ENCODE measurements at places on chromosomes 3 and 15. TPM values are rescaled to one million over a fixed set of nuclear protein-coding genes. Genes with fewer than 3 reads are reported as not detected.

- no peak for DNase-seq
Measured at GRCh38 chr3:77933926-77934325, 894.0 kb downstream of the ROBO2 start.

SLC22A14 gene
- under 0.01 TPM for total RNA-seq

NLGN1 gene
- 2.2 TPM for total RNA-seq

CHRNA7 gene
- 2.7 TPM for total RNA-seq

- DNase-seq = no peak
Measured at GRCh38 chr15:28927043-28927442, 41.3 kb downstream of the APBA2 start.

- DNase-seq = no peak
Measured at GRCh38 chr3:30664459-30664858, 58.1 kb downstream of the TGFBR2 start.

DNA sequence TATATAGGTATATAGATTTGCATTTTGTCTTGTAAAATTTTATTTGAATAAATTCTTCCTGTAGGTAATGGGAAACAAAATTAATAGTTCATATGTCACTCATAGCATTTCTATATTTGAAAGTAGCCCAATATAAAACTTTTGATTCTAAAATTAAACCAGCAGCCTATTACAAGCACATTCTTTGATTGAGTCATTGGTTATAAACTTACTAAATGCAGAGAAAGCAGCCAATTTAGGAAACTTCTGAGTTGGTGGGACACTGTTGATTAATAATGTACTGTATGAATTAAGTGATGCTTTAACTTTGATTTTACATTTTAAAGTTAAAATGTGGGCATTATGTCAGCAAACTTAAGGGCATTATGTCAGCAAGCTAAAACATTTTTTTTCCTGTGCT lies 34.5 kb downstream of the NR1D2 start:
- no peak for DNase-seq

FEZF2 gene
- not detected for total RNA-seq

ZNF80 gene
- total RNA-seq = not detected

DNA sequence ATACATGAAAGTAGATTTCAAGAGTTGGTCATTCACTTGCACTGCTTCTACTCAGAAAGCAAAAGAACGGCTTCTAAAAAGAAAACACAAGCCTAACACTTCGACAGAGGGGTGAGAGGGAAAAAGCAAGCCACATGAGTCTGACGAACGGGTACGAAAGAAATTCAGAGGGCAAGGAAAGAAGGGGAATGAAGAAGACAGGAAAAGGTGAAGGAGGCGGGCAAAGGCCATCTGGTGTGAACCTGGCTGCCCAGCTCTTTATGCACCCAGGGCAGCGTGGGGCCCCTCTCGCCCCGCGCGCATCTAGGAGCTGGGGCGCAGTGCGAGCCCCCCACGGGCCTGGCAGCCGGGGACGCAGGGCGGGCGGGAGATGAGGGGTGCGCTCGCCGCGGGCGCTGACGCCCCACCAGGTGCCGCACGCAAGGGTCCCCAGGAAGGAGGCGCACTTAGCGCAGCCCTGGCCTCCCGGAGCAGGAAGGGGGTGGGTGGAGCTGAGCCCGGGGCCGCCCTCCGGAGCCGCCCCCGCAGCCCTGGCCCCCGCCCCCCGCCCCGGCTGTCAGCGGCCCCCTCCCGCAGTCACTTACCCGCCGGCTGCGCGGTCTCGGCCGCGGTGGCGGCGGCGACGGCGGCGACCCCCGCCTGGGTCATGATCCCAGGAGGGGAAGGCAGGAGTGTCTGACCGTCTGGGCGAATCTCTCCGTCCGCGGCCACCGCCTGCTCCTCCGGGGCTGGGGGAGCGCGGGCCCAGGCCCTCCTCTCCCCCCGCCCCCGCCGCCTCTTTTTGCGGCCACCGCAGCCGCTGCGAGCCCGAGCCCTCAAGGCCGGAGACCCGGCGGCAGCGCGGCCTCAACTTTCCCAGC lies at the start of gene USF3:
USF3 (minus strand) TSS at position 857 of the 860 bp plus-strand sequence. CDS start 21,764 bp downstream, outside the sequence.
- peak; percentile 84 for DNase-seq

GRCh38 chr15:47732248-47732647 lies 14.9 kb downstream of the SEMA6D start:
- DNase-seq = no peak

GRCh38 chr15:93028632-93029213 lies 60.3 kb downstream of the RGMA start:
- no peak for DNase-seq

DNA sequence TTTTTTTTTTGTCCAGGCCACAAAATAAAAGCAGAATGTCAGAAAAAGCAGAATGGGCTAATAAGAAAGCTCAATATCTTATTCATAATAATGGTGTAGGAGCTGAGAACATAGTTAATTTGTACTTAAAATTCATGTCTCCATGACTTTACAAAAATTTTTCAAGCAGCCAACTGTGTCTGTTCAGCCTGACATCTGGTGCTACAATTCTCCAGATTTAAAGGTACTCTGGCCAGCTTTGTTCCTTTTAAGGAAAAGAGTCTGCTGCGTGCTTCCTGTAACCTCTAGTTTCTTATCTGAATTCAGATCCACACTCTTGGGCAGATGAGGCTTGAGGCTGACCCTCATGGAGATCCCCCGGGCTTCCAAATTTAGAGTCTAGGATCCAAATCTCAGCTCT lies 8.7 kb upstream of the RFX7 start:
- DNase-seq = no peak

GRCh38 chr3:113606539-113607218 lies 74.3 kb downstream of the SIDT1 start:
- no peak for DNase-seq

GOLGA8G gene
- not detected for total RNA-seq

SLMAP gene
- 23.7 TPM for total RNA-seq

GABRB3 gene
- 0.54 TPM for total RNA-seq

EIF2B5 gene
- total RNA-seq = 60.3 TPM

ADAMTS17 gene
- under 0.01 TPM for total RNA-seq

DNA sequence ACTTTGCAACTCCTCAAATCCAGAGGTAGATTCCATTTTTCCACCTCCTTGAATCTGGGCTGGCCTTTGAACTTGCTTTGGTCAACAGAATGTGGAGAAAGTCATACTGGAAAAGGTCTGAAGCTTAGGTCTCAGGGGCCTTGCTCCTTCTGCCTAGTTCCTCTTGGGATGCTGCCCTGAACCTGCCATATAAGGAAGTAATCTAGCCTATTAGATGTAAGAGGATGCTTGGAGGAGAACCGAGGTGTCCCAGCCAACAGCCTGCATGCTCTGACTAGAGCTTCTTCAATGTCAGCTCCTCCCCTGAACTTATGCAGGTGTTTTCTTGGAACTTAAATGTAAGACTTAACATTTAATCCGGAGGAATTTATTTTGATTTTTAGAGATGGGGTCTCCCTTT lies 2.0 kb upstream of the TMED3 start:
- DNase-seq = no peak

DNA sequence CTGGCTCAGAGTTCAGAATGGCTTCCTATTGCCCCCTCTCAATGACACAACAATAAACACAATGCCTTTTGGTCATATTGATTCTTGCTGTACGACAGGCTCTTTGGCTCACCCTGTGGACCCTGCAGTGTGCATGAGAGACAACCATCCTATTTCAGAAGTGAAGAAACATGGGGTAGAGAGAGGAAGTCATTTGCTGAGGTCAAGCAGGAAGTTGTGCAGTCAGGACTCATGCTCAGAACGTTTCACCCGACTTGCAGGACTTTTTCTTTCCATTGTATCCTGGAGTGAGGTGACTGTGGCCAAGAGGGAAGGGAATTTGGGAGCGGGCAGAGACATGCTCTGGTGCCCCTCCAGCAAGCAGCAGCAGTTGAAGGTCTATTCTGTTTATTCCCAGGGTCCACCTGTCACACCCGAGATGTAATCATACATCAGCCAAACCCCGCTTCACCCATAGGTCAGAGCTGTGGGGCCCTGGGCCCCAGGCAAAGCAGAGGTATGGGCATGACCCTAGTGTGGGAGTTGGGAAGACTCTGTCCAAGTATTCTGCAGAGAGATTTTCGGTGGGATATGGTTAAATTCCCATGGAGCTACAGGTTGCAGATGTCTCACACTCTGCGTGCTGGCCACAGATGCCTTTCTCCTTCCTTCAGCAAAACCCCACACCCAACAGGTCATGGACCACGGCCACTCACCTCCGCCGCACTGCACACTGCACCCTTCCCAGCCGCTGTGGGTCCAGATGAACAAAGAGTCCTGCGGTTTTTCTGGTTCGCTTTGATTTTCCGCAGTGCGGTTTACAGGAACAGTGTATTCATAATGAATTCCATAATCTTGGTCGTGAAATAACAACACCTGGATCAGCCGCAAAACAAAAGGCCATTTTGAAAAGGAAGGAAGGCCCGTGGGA lies 290.6 kb downstream of the ADAMTS17 start:
- no peak for DNase-seq

DNA sequence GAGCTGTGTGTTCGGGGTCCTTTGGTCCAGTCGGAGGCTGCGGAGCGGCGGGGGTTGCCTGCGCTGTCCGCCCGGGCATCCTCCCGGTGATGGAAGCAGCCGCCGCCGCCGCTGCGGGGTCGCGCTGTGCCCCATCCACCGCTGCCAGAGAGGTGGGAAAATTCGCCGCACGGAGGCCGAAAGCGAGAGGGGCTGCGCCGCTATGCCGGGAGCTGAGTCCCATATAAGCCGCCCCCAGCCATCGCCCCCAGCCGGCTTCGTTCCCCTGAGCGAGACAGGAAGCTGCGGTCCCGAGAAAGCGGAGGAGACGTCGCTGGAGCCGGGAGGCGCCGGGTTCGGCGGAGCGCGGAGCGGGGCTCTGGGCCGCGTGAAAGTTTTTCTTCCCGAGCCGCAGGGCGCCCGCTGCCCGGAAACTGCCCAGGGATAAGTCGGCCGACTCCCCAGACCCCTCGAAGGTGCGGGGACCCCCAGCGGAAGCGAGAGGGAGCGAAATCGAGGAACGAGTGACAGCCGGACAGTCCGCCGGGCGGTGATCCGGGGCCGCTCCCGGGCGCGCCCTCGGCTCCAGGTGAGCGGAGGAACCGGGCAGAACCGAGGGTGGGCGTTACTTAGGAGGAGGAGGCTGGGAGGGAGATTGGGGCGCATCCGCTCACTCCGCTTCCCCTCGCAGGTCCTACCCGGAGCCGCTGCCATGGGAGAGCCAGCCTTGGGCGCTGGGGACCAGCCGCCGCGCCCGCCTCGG lies 574 bp downstream of the CHST2 start:
- DNase-seq = no peak

IL5RA gene
- total RNA-seq = 2.2 TPM

- DNase-seq = no peak
Measured at GRCh38 chr3:43477600-43477999, 144.2 kb downstream of the ANO10 start.

DNA sequence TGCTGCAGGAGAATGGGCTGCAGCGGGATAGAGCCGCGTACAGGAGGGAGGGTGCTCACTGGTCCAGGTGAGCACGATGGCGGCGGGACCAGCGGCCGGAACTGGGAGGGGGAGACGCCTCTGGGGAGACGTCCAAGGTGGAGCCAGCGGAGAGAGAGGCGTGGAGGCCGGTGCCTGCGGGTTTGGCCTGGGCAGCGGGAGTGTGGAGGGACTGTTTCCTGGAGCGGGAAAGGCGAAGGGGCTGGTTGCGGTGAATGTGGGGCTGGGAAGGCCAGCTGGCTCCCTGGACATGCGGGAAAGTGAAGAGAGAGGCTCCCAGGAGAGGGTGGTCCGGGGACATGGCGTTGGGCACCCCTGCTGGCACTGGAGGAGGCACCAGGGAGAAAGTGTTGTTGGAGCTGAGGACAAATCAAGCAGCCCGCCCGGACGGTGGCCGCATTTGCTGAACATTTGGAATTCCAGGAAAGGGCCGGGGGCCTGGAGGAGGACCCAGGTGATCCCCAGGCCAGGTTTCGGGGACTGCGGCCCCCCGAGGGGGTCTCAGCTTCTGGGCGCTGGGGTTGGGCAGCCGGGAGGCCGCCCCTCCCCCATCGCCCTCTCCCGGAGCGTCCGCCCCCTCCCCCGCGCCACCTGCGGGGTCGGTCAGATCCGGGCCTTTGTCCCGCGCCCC lies 34.3 kb downstream of the DNAJB8 start:
- no peak for DNase-seq

- DNase-seq = no peak
Measured at GRCh38 chr3:129100274-129100673, 21.3 kb downstream of the RAB43 start.

DNA sequence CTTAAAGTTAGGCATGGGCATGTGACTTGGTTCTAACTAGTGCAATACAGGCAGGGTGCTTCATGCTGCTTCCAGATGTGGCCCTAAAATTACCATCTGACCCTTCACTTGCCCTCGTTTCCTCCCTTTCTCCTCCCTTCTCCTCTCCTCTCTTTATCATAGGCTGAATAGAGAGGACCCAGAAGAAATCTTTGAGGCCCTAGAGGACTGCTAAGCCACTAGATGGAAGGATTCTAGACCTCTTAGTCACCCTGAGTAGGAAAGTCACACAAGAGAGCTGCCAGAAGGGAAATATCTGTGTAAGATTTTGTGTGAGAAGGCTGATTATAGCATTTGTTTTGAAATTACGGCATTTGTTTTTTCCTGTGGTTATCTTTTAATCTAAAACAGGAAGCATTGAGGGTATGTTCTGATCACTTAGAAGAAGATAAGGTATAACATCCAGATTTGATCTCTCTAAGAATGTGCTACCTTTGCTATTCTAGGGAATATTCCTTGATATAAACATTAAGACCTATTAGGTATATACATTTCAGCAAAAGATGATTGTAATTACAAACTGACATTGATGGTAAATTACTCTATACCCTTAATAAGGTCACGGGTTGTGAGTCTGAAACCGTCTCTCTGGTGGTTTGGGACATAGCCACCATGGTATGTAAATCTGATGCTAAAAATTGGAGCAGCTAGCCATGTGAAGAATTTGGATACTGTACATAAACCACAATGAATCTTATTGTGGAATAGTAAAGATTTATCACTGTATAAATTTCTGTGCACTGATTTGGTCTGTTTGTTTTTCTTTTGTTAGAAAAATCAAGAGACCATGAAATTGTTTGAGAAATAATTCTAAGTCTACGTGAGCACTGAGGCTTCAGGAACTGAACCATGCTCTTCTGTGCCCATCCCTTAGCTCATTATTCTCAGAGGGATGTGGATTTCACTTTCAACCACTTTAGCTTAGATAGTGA lies 84.1 kb downstream of the TP63 start:
- DNase-seq = no peak

- no peak for DNase-seq
Measured at GRCh38 chr3:183427196-183427875, 1.1 kb downstream of the MCF2L2 start.

DNA sequence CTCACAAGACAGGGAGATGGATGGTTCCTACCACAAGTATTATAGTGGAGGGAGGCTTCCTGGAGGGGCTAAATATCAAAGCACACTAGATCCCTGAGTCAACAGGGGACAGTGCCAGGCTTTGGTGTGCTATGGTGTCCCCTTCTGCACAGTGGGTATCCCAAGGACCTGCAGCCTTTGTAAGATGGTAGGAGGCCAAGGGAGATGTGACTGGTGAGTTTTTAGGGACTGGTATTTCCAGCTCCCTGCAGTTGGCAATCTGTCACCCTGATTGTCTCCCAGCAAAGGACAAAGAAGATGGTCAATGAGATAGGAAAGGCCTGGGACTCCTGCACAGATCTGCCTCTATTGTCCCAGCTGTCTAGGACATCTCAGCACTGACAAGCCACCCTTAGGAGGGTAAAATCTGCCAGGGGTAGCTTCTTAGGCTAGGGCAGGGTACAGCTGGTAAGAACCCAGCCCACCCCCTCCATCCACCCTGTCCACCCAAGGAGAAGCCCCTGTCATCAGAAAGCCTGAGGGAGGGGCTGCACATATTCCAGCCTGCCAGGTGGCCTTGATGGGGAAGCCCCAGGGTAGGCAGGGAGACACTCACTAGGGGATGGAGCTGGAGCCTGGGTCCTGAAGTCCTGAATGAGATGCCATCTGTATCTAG lies 631 bp downstream of the CYP1A1 start:
- DNase-seq = no peak

Data from hematopoietic multipotent progenitor cell (in vitro differentiated cells).